ENCODE measurements at places on chromosomes 3 and 15.
A peak's percentile ranks its signal among the peaks of the same experiment; 100 is the strongest.

GRCh38 chr15:42144841-42145375 is 11.5 kb downstream of the PLA2G4F start:
- no peak for DNase-seq

DNA sequence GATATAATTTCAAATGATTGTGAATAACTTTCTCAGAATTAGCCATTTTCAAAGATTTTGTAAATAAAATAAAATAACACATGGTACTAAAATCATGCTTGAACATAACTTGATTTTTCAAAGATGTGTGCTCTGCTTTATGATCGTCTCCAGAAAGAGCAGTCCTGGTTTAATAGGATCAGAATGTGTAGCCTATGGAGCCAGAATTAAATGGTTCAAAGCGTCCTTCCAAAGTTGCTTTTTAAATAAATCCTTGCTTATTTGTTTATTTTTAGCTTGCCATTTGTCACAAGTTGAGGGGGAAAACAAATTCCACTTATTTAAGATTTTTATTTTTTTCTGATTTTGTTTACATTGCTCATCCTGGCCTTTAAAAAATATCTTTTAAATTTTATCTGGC is 123.7 kb upstream of the SPRED1 start:
- no peak for DNase-seq

GRCh38 chr3:141414800-141415462 is 46.6 kb downstream of the ZBTB38 start:
- DNase-seq = no peak

GRCh38 chr15:100036015-100036414 is 302.8 kb upstream of the LYSMD4 start:
- DNase-seq = no peak

GRCh38 chr3:58217209-58217811 is 6.5 kb upstream of the DNASE1L3 start:
- peak; percentile 52 for DNase-seq

- DNase-seq = no peak
Observed at GRCh38 chr15:77568973-77569728, 63.6 kb downstream of the LINGO1 start.

GRCh38 chr15:78419367-78419766 is 18.6 kb upstream of the IREB2 start:
- DNase-seq = no peak

DNA sequence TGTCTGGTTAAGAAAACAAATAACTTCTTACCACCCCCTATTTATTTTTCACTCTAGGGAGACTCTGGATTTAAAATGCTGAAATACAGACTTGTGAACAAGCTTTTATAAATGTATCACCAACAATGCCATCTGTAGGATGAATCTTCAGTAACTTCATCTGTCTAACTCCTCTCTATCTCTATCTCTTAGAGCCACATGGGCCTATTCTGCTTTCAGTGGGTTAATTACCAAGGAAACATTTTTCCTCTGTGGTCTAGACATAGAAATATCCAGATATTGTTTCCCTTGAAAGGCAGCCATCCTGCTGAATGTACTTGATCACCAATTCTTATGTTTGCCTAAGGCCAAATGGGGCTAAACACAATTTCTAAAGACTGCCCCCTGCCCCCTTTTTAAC is 167.6 kb upstream of the COL8A1 start:
- no peak for DNase-seq

DNA sequence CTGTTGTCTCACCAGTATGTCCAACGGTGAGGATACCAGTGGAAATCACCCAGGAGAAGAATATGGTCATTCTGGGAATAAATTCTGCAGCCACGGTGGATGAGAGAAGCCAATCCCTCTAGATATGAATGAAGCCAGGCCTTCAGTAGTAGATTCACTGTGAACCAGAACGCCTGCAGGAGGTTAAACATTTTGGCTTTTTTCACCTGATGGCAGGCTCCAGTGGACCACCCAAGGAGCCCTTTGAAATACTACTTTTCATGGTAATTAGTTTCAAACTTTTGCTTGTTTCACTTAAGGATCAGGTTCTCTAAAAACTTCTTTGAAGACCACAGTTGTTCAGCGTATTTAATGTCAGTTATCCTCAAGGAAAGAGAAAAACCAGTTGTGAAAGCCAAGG is 353.4 kb downstream of the RORA start:
- no peak for DNase-seq

DNA sequence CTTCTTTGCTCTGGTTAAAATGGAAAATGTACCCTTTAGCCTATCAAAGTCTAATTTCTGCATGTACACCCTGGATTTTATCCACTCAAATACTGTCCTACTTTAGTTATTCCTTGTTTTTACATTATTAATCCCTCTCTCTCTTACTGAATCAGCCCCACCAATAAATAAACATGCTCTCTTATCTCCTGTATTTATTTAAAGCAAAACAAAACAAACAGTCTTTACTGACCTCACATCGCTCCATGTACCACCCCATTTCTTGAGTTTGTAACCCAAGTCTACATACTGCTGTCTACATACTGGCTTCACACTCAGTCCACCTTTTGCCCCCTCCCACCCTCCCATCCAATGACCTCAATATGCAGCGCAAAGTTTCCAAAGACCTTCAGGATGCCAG is 113.3 kb upstream of the RORA start:
- no peak for DNase-seq

GRCh38 chr3:175308097-175308496 is 449.0 kb downstream of the NAALADL2 start:
- no peak for DNase-seq
